ENCODE measurements at places on chromosomes 7 and 10. TPM values are rescaled to one million over a fixed set of nuclear protein-coding genes. Genes with fewer than 3 reads are reported as not detected.

C10orf67 gene
- not detected for total RNA-seq

C7orf57 gene
- not detected for total RNA-seq

PLXNA4 gene
- total RNA-seq, result 0.38 TPM

ITGB8 gene
- total RNA-seq, result 1.3 TPM

HABP2 gene
- 289 TPM for total RNA-seq

CALN1 gene
- 0.45 TPM for total RNA-seq

RARRES2 gene
- 852 TPM for total RNA-seq

SLC26A3 gene
- 0.93 TPM for total RNA-seq

GJD4 gene
- total RNA-seq, result not detected

KCND2 gene
- total RNA-seq, result 0.03 TPM

C1QL3 gene
- not detected for total RNA-seq

PRLHR gene
- not detected for total RNA-seq

SKIDA1 gene
- 3.4 TPM for total RNA-seq

HOXA4 gene
- 0.43 TPM for total RNA-seq

IDE gene
- total RNA-seq, result 26.9 TPM

PARP12 gene
- total RNA-seq, result 17.8 TPM

ICA1 gene
- 1.9 TPM for total RNA-seq

CALY gene
- 0.45 TPM for total RNA-seq

OR2A5 gene
- total RNA-seq, result not detected

MBLAC1 gene
- total RNA-seq, result 0.78 TPM

ODAD2 gene
- total RNA-seq, result 0.28 TPM

SAP25 gene
- total RNA-seq, result 0.86 TPM
